ENCODE measurements at places on chromosomes 11 and 22. TPM values are rescaled to one million over a fixed set of nuclear protein-coding genes. Genes with fewer than 3 reads are reported as not detected.

GRCh38 chr11:131223198-131223991, 147.0 kb upstream of the NTM start:
- DNase-seq: no peak
- H3K27me3 ChIP-seq: no peaks in the 10 kb centered on the region
- no peaks in the 10 kb centered on the region for H3K4me1 ChIP-seq
- H3K36me3 ChIP-seq: no peaks in the 10 kb centered on the region

- no peaks in the 10 kb centered on the region for H3K36me3 ChIP-seq
- DNase-seq: no peak
- H3K27me3 ChIP-seq: no peaks in the 10 kb centered on the region
- no peak overlapping the region for H3K27ac ChIP-seq
Observed at GRCh38 chr11:112459001-112459400, 198.3 kb upstream of the PLET1 start.

- H3K27ac ChIP-seq: no peak overlapping the region
- H3K4me3 ChIP-seq: no peak overlapping the region
- peaks cover 23% of the 10 kb centered on the region for H3K4me1 ChIP-seq
- H3K36me3 ChIP-seq: no peaks in the 10 kb centered on the region
- H3K27me3 ChIP-seq: no peaks in the 10 kb centered on the region
Observed at GRCh38 chr22:38959590-38959989, 2.2 kb downstream of the APOBEC3A start.

DNA sequence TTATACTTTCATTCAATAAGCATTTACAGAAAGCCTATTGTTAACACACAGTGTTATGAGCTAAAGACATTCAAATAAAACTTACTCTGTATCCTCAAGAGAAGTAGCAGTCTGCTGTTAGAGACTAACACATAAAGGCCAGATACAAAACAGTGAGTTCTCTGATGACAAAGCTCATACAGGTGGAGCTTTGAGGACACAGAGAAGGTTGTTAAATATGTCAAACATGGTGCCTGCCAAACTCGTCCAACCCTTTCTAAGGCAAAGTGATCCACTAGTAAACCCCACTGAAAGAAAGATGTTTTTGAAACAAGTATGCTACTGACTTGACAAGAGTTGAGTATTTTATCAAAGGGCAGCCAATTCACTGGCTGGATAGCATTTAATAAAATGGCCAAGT, 70.1 kb downstream of the C2CD3 start:
- H3K4me1 ChIP-seq: no peaks in the 10 kb centered on the region
- no peak overlapping the region for H3K27ac ChIP-seq
- no peak for DNase-seq
- peaks cover 22% of the 10 kb centered on the region for H3K36me3 ChIP-seq
- H3K4me3 ChIP-seq: no peak overlapping the region

DNA sequence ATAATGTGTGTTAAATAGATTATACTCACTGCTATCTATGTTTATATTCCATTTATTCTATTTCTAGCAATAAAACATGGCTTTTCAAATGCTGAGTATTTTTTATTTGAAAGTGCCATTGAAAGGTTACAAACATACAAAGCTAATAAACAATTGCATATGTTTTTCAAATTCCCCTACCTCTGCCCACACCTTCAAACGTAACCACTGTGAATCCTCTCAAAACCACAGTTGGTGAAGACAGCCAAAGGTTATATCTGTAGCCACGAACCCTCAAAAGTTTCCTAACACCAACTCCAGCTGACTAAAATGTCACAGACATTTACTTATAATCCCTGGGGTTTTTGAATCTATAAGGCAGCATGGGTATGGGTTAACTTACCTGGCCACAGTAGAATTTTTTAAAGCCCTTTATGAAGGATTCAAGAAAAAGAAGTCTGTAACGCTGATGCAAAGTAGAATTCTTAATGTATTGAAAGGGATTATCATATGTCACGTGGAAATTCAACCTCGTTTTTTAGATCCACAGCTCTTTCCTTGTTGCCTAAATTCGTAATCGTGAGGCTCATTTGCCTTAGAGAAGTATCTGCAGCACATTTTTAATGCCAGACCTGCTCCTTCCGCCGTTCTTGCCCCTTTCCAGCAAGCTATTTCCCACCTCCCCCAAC, 122.5 kb upstream of the ZC3H12C start:
- H3K27me3 ChIP-seq: no peaks in the 10 kb centered on the region
- no peak overlapping the region for H3K4me3 ChIP-seq
- H3K36me3 ChIP-seq: no peaks in the 10 kb centered on the region
- no peak for DNase-seq
- H3K27ac ChIP-seq: no peak overlapping the region
- no peaks in the 10 kb centered on the region for H3K4me1 ChIP-seq

The CCDC116 gene
- polyA plus RNA-seq: 0.28 TPM

The TMPRSS13 gene
- 3.6 TPM for polyA plus RNA-seq

The MAJIN gene
- 0.09 TPM for polyA plus RNA-seq

The ARFIP2 gene
- 68.0 TPM for polyA plus RNA-seq

The IRAG1 gene
- 13.1 TPM for polyA plus RNA-seq

Measured in large intestine (tissue), 12 donors.